ENCODE measurements at places on chromosomes 13 and 19.

DNA sequence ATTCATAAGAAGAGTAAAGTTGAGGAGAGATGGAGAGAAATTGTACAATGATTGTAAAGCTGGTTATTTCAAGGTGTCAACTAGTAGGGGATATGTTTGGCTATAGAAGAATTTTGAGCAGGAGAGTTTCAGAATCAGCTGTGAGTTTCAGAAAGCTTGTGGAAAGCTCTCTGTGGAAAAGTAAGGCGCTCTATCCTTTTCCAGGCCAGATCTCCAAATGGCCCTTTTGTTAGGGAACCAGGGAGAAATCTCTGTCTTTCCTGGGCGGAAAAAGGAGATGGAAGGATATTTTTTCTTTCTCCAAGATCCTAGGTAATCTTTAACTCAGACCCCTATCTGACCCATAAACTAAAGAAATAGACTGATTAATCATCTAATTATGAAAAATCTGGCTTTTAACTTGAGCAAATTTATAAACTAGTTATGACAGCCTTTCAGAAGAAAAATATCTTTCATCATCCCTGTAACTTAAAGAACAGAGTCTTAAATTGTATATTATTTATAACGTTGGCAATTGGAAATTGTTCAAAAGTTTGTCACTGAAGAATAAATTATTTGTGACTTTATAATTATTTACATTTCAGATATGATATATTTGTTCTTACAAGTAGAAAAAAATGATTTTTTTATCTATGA is 34.5 kb downstream of the SPRY2 start:
- no peak for DNase-seq

- no peak for DNase-seq
These were observed 884.7 kb downstream of the DIAPH3 start for GRCh38 chr13:59279028-59279427.

GRCh38 chr13:106225126-106225525 is 310.3 kb downstream of the EFNB2 start:
- DNase-seq: no peak

GRCh38 chr13:34011552-34012085 is 193.7 kb downstream of the RFC3 start:
- peak; percentile 58 for DNase-seq

GRCh38 chr13:23754997-23755396 is 134.2 kb downstream of the MIPEP start:
- DNase-seq: no peak

DNA sequence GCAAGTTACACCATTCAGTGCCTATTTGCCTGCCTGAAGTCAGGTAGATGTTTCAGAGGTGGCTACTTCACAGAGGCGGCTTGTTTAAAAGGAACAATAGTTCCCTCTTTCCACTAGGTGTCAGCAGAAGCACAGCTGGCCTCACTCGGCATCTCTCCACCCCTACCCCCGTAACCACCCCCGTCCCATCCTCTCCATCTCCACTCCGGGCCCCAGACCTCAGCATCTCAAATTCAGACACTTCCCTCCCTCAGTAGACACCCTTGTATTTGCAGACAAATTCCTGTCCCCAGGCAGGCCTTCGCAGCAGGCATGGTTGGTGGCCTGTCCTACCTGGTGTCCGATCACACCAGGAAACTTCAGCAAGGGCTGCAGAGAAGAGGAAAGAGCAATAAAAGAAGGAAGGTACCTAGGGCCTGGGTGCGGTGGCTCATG is 9.1 kb upstream of the DPP9 start:
- DNase-seq: peak; percentile 75

DNA sequence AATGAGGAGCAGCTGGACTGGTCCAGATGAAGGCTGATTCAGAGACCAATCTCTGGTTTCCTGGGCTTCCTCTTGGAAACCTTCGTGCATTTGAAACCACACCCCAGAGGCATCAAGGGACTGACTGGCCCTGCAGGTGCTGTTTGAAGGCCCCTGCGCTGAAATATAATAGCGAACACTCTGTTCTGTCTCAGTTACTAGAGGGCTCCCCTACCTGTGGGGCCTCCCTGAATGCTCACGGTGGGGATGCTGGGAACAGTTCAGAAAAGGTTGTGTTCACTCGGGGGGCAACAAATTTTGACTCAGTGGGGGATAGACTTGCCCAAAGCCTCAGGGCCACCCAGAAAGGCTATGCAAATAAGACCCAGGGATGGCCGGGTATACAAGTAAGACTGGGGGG is 6.4 kb downstream of the CCDC8 start:
- DNase-seq: peak; percentile 28

GRCh38 chr19:1085676-1086442 is 9.3 kb downstream of the POLR2E start:
- no peak for DNase-seq

GRCh38 chr13:42878721-42879120 is 97.3 kb downstream of the FAM216B start:
- no peak for DNase-seq

DNA sequence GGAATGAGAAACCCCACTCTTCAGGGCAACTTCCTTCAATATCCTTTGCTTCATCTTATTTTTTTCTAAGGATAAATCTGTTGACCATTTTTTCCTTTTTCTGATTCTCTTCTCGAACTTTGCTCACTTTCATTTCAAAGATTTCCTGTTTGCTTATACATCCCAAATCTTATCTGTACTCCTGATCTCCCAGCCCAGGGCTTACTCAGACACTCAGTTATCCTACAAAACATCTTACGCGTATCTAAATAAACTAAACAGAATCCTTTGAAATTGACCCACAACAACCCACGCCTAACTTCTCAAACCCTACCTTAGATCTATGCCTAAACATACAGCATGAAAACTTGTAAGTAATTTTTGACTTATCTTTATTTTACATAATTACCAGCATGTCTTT is 179.2 kb downstream of the ABCC4 start:
- no peak for DNase-seq

GRCh38 chr19:1312767-1313694 is 27.4 kb downstream of the EFNA2 start:
- DNase-seq: peak; percentile 58

DNA sequence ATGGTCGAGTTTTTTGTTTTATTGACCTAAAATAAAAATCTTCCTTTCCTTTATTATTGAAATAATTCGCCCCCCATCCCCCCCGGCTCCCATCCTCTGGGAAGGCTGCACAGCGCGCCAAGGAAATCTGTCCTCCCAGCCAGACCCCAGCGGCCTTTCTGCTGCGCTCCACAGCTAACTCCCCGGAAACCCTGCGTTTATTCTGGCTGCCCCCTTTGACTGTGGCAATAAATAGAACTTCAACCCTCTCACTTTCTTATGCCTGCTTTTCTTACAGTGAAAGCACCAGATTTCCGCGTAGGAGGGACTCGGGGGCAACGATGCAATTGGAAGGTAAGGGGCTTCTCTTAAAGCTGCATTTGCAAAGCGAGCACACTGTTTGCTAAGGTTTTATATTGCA is 9.7 kb upstream of the C19orf12 start:
- DNase-seq: no peak

DNA sequence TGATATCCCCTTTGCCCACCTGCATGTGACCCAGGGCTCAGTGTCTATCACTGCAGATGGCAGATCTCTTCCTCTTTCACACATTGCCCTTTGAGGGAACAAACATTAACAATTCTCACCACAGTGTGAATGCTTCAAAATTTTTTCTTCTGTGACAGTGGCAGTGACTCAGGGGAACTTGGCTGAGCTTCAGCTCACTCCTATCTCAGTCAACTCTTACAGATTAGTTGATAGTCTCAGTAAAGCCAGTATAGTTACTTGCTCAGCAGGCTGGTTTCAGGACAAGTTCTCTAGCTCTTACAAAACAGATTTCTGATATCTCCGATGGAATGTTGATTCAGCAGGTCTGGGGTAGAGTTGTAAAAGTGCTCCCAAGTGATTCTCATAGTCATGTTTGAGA is 166.9 kb downstream of the DLEU7 start:
- DNase-seq: peak; percentile 47
